Activated CD4-positive, alpha-beta T cell treated with anti-CD3 and anti-CD28 coated beads for 24 hours (primary cell): ENCODE measurements at places on chromosomes 3 and 15.

- no peak for DNase-seq
Measured at GRCh38 chr3:58141766-58142345, 68.9 kb downstream of the DNASE1L3 start.

DNA sequence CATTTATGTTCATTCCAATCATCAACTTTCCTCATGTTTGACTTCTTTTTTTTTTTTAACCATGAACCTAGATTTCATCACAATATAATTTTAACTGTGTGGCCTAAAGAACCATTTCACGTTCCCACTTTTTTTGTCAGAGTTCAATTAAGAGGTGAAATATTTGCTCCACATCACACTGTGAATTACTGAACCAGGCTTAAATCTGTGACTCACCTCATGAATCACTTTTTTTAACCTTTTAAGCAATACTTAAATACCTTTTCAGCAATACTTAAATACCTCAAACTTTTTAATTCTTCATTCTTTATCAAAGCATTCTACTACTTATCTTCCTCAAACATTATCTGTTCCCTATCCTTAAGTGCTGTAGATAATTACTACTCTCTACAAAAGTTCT lies 137.6 kb downstream of the SI start:
- no peak for DNase-seq

GRCh38 chr3:178295292-178295912 lies 240.8 kb upstream of the KCNMB2 start:
- no peak for DNase-seq

GRCh38 chr3:162994165-162994564 lies 1497.6 kb downstream of the OTOL1 start:
- no peak for DNase-seq

GRCh38 chr15:40053831-40054604 lies 15.0 kb upstream of the SRP14 start:
- no peak for DNase-seq

- no peak for DNase-seq
Measured at GRCh38 chr3:148906667-148907066, 41.6 kb downstream of the CPA3 start.

DNA sequence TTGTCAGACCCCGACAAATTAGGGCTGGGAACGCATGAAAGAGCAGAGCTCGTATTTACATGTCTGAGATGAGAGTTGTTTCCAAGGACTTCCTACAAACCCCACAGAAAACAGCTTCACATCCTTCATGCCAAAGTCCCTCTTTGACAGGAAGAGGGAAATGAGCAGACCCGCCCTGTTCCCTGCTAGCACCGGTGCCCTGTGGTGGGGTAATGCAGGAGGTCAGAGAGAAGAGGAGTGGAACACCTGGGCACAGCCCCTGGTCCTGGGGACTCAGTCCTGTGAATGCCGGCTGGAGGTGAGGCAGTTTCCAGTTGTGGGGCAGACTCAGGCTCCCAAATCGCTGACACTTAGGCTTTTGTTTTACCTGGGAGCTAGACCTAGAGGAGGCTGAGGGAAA lies 4.0 kb downstream of the PLA2G4D start:
- DNase-seq, result no peak

GRCh38 chr3:183144363-183144762 lies 18.2 kb downstream of the LAMP3 start:
- no peak for DNase-seq
